Aorta (tissue), 5 donors: ENCODE measurements at places on chromosomes 3 and 15. TPM values are rescaled to one million over a fixed set of nuclear protein-coding genes. Genes with fewer than 3 reads are reported as not detected.

SATB1 gene
- total RNA-seq, result 37.2 TPM

GRCh38 chr3:14779069-14779685 lies 39.6 kb upstream of the FGD5 start:
- no peak for DNase-seq

- peak; percentile 86 for DNase-seq
Observed at GRCh38 chr15:33126559-33127290, 67.8 kb downstream of the FMN1 start.

GRCh38 chr3:15636028-15636709 lies 34.6 kb downstream of the BTD start:
- DNase-seq, result no peak

ISL2 gene
- total RNA-seq, result not detected

DNA sequence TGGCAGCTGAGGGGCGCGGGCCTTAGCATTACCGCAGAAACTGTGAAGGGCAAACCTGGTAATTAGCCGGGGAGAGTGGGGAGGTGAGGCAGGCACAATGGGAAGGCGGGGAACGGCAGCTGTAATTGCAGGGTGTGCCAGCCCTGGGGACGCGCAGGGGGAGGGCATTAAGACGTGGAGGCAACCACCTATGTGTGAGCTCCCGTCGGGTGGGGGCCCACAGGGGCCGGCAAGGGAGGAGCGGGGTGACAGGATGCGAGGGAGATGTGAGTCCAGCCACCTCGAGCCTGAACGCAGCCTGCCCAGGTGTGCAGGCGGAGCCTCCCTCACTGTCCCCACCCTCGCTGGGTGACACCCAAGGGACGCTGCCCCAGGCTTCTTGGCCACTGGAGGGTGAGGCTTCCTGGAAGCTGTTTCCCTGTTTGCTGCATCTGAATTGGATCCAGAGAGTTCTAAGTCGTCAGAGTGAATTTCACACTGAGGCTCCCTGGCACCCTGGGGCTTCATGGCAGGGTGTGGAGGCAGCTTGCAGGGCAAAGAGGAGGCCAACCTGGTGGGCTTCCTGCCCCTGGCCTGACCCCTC lies 130.6 kb upstream of the MEF2A start:
- peak; percentile 42 for DNase-seq

GABRB3 gene
- total RNA-seq, result 1.1 TPM

GRCh38 chr3:139906418-139906817 lies 28.6 kb upstream of the CLSTN2 start:
- no peak for DNase-seq

DNA sequence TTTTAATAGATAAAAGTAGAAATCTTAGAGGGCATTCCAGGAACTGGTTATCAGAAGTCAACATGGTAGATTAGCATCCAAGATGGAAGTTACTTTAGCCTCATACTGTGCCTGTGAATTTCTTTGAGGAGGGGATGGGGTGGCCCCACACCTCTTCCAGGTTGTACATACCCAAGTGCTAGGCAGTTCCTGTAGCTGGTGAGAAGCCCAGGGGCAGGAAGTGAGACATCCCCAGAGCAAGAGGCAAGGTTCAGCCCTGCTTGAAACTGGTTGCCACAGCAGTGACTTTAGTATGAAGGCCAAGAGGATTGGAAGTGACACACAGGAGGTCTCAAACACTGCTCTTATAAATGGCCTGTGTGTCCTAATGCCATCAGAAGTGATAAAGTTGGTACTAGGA lies 11.9 kb downstream of the GTPBP8 start:
- DNase-seq, result no peak

DNA sequence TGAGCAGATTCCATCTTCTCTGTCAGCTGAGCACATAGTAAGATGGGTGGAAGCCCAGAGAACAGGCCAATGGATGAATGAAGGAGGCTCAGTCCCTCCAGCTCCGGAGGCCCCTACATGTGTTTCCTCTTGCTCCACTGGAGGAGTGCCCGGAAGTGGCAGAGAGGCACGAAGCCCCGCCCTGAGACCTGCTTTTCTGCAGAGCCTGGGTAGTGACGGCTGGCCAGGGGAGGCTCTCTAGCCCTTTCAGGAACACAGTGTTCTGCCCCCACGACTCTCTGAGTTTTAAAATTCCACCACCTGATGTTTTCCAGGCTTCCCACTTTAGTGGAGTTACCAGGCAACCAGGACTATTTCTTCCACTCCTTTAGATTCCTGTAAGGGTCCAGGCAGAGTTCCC lies 149.4 kb upstream of the SLC6A11 start:
- DNase-seq, result no peak

ITGA11 gene
- total RNA-seq, result 154 TPM

GOLGA6A gene
- total RNA-seq, result not detected

MEX3B gene
- total RNA-seq, result 2.9 TPM

DNA sequence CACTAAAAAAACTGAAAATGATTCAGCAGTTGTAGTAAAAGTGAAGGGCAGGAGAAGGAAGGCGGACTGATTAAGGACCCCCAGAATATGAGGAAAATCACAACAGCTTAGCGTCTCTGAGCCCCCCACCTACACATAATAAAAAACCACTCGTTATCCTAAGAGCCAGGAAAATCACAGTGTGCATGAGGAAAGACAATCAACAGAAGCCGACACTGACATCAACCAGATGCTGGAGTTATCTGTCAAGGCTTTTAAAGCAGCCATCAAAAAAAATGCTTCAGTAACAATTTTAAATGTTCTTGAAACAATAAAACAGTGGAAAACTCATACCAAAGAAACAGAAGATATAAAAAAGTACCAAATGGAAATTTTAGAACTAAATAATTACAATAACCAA lies 9.7 kb upstream of the CXCR6 start:
- no peak for DNase-seq

GRCh38 chr3:112629425-112629824 lies 11.5 kb downstream of the CCDC80 start:
- DNase-seq, result no peak

- no peak for DNase-seq
Observed at GRCh38 chr15:38454696-38455090, 766 bp downstream of the FAM98B start.

DNA sequence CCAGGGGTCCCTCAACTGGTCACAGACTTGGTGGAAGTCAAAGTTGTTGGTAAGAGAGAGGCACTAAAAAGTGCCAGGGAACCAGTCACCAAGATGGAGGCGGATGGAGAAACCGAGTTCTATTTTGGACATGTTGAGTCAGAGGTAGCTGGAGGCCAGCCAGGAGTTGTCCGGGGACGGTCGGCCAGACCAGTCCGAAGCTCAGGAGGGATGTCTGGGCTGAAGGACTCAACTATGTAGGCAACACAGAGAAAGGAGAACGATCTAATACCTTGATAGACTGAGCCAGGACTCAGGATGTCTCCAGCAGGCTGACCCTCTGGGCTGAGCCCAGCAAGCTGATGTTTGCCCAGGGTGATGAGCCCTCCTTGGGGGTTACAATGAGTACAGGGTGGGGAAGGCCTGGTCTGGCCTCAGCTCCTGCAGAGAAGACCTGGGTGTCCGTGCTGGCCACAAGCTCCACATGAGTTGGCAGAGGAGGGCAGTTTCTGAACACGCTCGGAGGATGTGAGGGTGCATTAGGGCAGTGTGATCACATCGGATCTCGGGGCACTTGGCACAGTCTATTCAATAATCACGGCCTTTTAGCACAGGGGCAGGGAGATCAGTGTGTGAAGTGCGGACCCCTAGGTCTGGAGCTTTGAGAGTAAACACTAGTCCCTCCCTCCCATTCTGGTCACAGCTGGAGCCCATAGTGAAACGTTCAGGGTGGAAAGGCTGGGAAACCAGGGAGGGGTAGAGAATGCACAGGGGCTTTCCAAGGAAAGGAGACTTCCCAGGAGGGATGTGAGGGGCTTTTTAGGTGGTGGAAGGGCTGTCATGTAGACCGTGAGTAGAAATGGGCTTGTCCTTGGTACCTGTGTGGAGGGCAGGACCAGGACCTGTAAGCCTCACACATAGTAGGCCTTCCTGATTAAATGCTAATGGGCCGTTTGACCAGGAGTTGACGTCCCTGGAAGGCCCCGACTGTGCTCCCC lies 111.9 kb downstream of the ETFA start:
- DNase-seq, result peak; percentile 90

- no peak for DNase-seq
Observed at GRCh38 chr3:56467801-56468183, 475 bp downstream of the ERC2 start.

DNA sequence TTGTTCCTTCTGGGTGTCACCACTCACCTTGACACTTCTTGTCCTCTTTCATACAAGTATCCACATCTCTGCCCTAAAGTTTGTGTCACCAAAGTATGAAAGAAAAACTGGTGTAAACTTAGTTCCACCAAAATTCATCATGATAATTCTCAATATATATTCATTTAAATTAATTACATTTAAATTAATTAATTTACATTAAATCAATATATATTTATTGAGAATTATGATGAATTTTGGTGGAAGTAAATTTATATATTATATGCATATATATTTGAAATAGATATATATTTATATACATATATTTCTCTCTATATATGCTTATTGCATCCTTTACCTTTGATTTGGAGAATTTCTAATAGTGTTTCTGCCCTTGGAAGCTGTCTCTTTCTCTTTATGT lies 828.3 kb downstream of the PDCD6IP start:
- no peak for DNase-seq

CD96 gene
- total RNA-seq, result 4.8 TPM

DNA sequence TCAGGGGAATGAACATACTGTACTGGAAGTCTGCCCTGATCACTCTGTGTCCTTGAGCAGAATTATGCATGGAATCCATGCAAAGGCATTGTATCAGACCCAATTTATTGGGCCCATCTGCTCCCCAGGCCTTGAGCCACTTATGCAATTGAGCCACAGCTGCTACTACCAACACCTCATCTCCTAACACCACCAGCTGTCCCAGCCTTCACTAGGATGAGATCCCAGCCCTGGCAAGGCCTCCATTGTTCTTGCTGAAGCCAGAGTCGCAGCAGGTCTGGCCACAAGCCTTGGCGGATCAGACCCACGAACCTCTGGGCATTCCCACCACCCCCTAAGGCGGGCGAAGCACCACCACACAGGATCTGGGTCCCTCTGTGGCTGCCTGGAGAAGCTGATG lies 9.2 kb upstream of the NME9 start:
- no peak for DNase-seq

DNA sequence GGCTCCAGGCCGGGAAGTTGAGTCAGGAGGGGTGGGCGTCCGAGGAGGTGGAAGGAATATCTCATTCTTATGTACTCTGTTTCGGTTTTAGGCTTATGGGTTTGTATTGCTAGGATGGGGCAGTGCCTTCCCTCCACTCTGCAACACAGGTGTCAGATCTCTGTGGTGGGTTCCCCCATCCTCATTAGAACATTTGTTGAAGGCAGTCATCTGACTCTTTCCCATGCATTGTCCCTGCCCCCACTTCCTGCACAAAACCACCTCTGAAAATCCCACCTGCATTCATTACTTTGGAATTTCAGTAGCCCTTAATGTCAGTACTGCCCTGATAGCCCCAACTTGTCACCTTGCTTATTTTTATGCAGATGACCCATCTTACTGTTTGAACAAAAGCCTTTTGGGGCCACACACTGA lies 29.5 kb downstream of the GYG1 start:
- no peak for DNase-seq

GRCh38 chr3:11150256-11150655 lies 4.0 kb upstream of the HRH1 start:
- DNase-seq, result no peak

DNA sequence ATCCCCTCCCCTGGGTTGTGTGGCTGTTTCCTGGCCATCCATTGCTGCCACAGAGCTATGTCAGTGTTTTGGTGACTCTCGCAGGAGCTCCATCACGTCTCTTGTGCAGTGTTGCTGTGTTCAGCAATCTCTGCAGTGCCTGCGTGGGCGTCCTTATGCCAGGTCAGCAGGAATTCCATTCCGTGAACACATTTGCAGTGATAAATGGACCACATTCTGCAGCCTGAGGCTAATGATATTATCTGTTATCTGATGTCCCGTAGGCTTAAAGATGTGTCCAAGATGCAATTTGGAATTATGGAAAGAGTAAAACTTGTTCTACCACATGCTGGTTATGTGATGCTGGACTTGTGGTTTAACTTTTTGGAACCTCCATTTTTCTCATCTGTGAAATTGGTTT lies 25.5 kb upstream of the COL6A6 start:
- no peak for DNase-seq

GRCh38 chr3:171982828-171983227 lies 56.5 kb upstream of the FNDC3B start:
- DNase-seq, result no peak

DNA sequence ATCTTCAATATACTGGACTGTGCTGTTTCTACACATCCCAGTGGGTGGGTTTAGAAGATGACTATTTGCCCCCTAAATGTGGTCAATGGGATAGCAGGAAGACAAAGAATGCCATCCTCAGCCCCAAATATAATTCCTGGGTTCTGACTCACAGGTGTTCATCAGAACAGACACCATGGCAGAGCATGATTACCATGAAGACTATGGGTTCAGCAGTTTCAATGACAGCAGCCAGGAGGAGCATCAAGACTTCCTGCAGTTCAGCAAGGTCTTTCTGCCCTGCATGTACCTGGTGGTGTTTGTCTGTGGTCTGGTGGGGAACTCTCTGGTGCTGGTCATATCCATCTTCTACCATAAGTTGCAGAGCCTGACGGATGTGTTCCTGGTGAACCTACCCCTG lies 3.0 kb downstream of the CXCR6 start:
- no peak for DNase-seq

DNA sequence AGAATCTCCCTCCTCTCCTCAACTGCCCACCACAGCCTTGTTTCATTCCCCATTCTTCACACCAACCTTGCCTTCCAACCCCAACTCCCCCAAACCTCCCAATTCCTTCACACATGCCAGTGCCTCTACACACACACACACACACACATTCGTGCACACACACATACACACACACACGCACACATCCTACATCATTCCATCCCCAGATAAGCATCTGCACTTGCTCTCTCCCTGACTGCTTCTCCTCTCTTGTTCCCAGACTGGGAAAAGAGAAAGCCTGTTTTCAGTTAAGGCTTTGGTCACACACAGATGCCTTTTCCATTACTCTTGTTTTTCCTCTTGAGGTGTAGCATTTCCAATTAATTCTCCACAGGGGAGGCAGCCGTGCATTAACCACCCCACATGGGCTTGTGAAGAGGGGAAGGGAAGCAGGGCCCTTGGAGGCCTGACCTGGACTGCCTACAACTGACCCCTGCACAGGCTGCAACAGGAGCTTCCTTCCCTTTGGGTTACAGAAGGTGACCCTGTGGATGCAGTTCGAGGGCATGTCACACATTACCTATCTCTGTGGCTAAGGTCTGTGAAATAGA lies 32.0 kb upstream of the BOC start:
- no peak for DNase-seq

DNA sequence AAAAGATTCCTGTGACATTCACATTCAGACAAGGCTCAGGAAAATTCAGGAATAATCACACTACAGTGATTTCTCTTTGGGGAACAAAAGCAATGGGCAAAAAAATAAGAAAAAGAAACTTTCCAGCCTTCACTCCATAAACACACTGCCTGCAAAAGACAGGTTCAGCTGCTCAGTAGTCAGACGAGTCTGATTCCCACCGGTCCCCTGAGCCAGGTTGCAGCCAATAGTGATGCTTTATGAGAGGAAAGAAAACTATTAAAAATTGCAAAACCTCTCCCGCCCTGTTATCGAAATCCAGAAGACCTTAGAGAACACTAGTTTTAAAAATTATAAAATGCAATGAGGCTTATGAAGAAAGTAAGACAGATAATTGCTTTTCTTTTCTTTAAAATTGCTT lies 8.5 kb downstream of the PLCH1 start:
- no peak for DNase-seq

EPHA3 gene
- total RNA-seq, result 10.7 TPM

CCR3 gene
- not detected for total RNA-seq
